ENCODE measurements at places on chromosomes 7 and 10. TPM values are rescaled to one million over a fixed set of nuclear protein-coding genes. Genes with fewer than 3 reads are reported as not detected.

Gene SYT15B
- total RNA-seq: 4.9 TPM

Gene VWC2
- total RNA-seq: 0.10 TPM

DNA sequence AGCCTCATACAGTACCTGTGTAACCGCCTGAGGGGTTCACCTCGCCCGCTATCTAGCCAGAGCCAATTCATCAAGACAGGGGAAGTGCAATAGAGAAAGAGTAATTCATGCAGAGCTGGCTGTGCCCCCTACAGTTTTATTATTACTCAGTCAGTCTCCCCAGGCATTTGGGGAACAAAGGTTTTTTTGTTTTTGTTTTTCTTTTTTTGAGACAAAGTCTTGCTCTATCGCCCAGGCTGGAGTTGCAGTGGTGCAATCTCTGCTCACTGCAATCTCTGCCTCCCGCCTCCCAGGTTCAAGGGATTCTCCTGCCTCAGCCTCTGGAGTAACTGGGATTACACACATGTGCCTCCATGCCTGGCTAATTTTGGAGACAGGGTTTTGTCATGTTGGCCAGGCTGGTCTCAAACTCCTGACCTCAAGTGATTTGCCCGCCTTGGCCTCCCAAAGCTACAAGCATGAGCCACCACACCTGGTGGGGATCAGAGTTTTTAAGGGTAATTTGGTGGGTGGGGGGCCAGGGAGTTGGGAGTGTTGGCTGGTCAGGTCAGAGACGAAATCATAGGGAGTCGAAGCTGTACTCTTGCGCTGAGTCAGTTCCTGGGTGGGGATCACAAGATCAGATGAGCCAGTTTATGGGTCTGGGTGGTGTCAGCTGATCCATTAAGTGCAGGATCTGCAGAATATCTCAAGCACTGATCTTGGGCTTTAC, 116.5 kb downstream of the MARCHF5 start:
- no peak for DNase-seq

DNA sequence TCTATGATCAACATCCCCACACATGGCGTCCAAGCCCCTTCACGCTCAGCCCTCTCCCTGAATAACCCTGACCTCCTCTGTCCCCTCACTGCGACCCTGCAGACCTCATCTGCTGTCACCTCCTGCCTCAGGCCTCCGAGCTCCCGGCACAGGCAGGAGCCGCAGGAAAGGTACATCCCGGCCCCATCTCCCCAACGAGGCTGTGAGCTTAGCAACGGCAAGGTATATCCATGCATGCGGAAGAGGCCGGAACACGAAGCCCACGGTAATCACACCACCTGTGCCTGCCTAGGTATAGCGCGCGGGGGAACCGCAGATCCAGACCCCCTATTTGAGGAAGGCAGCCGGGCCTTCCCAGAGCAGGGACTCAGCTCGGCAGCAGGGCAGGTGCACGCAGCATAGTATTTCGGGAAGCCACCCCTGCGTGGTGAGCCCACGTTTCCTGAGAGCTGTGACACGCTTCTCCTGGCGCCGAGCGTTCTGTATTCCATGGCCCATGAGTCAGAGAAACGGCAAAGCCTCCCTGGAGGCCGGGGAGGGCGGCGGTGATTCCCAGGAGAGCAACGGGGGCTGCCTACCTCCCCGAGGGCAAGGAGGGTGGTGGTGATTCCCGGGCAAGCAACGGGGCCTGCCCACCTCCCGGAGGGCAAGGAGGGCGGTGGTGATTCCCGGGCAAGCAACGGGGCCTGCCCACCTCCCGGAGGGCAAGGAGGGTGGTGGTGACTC, 50.1 kb upstream of the DNAAF5 start:
- DNase-seq: no peak

DNA sequence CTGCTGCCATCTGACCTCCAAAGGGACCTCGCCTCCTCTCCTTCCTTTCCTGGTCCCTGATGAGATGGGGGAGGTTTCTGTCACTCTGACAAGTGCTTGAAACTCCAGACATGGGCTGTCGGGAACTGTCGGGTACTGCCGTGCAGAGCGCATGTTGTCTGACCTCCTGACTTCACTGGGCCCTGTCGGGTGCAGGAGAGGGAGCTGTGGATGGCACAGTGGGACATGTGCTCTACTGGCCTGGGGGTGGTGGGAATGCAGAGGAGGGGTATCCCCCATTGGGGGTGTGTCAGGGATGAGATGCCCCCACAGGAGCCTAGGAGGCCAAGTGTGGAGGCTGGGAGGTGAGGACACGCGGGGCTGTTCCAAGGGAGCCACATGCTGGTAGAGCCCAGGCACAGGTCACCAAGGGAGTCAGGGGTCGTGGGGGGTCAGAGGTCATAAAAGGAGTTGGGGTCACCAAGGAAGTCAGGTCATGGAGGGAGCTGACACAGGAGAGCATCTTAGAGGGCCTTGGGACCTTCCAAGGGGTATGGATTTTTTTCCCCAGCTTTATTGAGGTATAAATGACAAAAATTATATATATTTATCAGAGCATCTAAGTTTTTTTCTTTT, 30.9 kb downstream of the TMEM120A start:
- DNase-seq: no peak
